ENCODE measurements at places on chromosomes 6 and 20.

GRCh38 chr20:29497261-29497671 is 1760.2 kb upstream of the DEFB115 start:
- no peak for DNase-seq

GRCh38 chr6:114419175-114419574 is 76.4 kb upstream of the HS3ST5 start:
- DNase-seq, result no peak

GRCh38 chr6:93784794-93785693 is 365.7 kb upstream of the EPHA7 start:
- no peak for DNase-seq

- no peak for DNase-seq
Observed at GRCh38 chr6:81895511-81896185, 143.2 kb upstream of the TENT5A start.

DNA sequence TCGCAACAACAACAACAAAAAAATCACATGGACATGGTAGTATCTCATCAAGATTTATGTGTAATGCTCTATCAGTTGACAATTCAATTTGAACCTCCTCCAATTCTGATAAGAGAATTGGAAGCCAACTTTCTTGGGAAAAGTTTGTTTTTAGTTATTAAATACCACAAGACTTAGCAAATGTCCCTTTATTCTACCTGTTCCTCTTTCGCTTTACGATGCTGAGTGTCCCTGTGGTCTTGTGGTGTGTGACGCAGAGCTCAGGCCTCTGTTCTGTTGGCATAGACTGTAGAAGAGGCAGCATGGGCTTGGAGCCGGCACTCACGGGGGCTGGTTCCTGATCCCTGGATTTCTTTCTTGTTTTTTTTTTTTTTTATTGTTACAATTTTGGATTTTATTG is 76.7 kb downstream of the PSMB1 start:
- DNase-seq, result no peak

- no peak for DNase-seq
Observed at GRCh38 chr20:23358923-23359593, 2.9 kb upstream of the GZF1 start.

DNA sequence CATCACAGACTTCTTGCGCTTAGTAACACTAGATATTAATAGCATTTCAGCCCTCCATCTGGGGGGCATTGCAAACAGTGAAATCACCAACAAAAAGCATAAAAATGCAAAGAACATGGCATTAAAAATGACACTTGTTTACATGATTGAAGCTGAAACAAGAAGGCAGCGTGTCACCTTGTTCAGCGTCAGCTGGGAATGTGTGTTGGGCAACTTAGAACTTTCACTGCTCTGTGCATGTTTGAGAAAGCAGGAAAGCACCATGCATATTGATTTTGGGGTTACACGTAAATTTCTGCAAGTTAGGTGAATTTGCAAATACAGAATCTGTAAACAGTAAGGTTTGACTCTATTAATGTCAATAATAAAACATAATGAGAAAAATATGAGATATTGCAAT is 162.9 kb downstream of the SOX4 start:
- no peak for DNase-seq

DNA sequence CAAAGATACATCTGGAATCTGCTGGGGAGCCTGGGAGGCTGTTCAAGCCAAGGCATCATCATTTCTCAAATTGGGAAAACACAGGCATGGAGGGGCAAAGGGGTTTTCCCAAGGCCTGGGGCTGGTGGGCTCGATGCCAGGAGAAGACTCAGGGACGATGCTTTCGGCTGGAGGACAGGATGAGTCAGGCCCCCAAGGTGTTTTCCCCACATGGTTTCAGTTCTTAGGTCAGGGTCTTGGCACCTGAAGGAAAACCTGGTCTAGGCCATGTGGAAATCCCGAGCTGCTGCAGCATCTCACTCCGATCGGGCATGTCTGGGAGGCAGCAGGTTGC is 348.1 kb downstream of the CDC5L start:
- no peak for DNase-seq
